ENCODE measurements at places on chromosomes 6 and 20. TPM values are rescaled to one million over a fixed set of nuclear protein-coding genes. Genes with fewer than 3 reads are reported as not detected.

- DNase-seq = no peak
- no peaks in the 10 kb centered on the region for H3K27me3 ChIP-seq
Measured at GRCh38 chr6:22091424-22091948, 205.3 kb downstream of the PRL start.

DNA sequence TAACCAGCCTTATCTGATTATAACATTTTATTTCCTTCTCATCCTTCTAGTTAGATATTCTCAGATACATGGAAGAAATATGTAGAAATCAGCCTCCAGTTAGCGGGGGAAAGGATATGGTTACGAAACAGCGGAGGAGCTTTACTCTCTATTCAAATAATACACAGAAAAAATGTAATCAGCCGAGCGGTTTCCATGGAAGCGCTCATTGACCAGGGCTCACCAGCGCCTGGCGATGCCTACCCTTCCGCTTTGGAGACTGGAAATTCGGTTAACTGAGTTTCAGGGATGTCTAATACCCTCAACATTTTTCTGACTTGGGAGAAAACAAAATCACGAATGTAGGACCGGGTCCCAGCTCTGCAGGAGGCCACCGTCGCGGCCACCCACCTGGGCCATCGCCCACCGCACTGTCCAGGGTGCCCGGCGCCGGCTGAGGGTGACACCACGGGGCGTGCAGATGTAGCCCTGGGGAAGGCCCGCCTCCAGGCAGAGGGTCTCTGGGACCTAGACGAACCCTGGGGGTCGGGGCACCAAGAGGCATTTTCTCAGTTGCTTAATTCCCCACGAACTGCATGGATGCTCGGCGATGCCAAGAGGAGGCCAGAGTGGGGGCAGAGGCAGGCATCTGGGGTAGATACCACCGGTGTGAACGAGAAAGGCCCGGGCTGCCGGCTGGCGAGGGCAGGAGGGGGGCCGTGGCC, 1.7 kb downstream of the PRR18 start:
- peaks cover 73% of the 10 kb centered on the region for H3K27me3 ChIP-seq
- H3K27ac ChIP-seq = no peak overlapping the region
- H3K4me1 ChIP-seq = peaks cover 19% of the 10 kb centered on the region
- peak overlapping the region; percentile 52 for H3K4me3 ChIP-seq
- H3K36me3 ChIP-seq = no peaks in the 10 kb centered on the region

DNA sequence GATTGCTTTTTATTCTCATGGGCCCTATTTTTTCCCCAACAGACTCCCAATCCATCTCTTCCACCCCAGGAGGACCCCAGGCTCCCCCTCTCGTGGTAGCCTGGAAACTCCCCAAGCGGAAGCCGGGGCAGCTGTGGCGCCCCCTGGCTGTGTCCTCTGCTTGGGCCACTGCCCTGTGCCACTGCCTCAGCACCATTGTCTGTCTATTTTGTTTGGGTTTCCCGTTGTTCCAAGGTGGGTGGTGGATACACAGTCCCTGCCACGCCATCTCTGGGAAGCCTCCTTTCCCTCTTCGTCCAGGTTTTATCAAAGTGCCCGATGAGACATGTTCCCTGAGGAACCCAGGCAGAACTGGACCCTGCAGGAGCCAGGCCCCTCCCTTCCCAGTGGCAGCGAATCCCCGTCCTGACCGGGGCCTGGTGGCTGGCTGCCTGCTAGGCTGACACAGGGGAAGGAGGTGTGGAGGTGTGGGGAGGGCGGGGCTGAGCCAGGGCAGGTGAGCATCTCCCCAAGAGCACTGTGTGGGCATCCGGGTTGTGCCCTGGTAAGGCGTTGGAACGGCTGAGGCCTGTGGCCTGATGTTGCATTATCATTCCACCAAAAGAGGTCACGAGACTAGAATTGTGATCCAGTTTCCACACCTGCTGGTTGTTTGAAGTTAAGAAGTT, 228.2 kb downstream of the CDH4 start:
- H3K27me3 ChIP-seq = no peaks in the 10 kb centered on the region
- H3K4me3 ChIP-seq = no peak overlapping the region
- H3K4me1 ChIP-seq = no peaks in the 10 kb centered on the region
- no peak for DNase-seq
- no peak overlapping the region for H3K27ac ChIP-seq

DNA sequence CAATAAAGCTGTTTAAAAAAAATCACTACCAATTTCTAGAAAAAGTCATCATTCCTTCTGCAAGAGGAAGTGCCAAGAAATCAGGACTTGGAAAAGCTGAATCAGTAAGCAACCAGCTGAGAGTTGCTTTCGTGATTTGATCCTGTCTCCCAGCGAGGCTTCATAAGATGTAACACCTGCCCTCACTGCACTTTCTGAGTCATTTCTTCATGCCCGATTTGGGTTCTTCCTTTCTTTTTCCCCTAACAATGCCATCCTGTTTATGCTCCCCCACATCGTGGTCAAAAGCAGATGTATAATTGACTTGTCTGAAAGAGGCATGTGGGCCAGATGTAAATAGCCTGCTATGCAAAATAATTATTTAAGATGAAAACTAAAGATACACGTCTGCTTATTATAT, 52.1 kb downstream of the RIPOR2 start:
- no peak overlapping the region for H3K4me3 ChIP-seq
- H3K27ac ChIP-seq = no peak overlapping the region
- H3K27me3 ChIP-seq = no peaks in the 10 kb centered on the region
- DNase-seq = no peak
- no peaks in the 10 kb centered on the region for H3K36me3 ChIP-seq

GRCh38 chr6:131277591-131277990, 142.3 kb downstream of the AKAP7 start:
- no peak overlapping the region for H3K27ac ChIP-seq
- H3K4me3 ChIP-seq = no peak overlapping the region
- no peaks in the 10 kb centered on the region for H3K4me1 ChIP-seq
- DNase-seq = no peak
- H3K27me3 ChIP-seq = no peaks in the 10 kb centered on the region

DNA sequence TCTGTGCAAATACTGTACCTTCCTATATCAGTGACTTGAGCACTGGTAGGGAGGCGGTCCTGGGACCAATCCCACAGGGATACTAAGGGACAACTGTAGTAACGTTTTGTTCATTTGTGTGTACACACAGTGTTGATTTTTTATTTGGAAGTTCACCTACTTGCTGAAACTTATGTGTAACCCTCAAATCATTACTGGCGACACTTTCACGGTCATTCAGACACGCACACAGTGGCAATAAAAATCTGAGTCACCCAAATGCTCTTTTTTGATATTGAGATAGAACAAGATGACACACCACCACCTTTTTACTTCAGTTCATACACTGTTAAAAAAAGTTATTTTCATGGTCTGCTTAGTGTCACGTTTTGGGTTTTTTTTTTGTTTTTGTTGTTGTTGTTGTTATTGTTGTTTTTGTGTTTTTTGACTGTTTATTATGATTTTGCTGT, 79.8 kb downstream of the QKI start:
- H3K36me3 ChIP-seq = no peaks in the 10 kb centered on the region
- DNase-seq = no peak
- no peak overlapping the region for H3K27ac ChIP-seq
- H3K4me3 ChIP-seq = no peak overlapping the region
- H3K4me1 ChIP-seq = peaks cover 55% of the 10 kb centered on the region

DNA sequence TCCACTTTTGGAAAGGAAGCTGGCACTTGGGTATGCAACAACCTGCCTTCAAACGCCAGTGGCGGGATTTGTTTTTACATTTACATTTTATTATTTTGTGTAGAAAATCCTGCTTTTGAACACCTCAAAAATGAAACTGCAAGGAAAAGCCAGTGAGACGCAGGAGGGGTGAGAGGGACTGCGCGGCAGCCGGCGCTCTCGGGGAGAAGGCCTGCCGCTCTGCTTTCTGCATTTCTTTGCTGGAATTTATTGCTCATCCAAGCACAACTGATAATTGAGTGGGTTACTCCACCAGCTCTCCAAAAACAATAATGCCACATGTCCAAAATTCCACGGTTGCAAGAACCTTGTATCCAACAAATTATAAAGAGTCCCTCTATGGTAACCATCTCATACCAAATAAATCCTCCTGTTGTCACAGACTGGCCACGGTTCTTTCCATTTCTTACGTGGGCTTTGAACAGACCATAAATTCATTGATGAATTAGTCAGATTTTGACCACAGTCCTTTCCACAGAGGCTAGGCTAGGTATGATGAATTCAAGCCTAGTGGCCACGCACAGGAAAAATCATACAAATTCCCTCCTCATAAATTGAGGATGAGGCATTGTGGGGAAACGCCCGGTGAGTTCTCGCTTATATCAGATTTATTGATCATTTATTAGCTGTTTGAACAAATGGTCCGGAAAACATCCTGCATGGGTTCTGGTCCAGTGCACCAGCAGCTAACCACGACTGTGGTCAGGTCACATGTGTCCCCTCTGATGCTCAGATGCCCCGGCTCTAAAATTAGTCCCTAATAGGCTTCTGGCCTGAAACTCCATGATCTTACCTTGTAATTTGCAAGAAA, 31.6 kb upstream of the FOXC1 start:
- no peak overlapping the region for H3K4me3 ChIP-seq
- H3K27ac ChIP-seq = no peak overlapping the region
- H3K4me1 ChIP-seq = peaks cover 22% of the 10 kb centered on the region

GRCh38 chr20:41261260-41261659, 56.3 kb downstream of the ZHX3 start:
- H3K27me3 ChIP-seq = no peaks in the 10 kb centered on the region
- H3K4me1 ChIP-seq = no peaks in the 10 kb centered on the region
- no peak for DNase-seq
- no peak overlapping the region for H3K4me3 ChIP-seq
- H3K36me3 ChIP-seq = peaks cover 7% of the 10 kb centered on the region

GRCh38 chr20:24275946-24276705, 193.3 kb upstream of the SYNDIG1 start:
- no peaks in the 10 kb centered on the region for H3K36me3 ChIP-seq
- no peak overlapping the region for H3K27ac ChIP-seq
- H3K27me3 ChIP-seq = no peaks in the 10 kb centered on the region
- no peaks in the 10 kb centered on the region for H3K4me1 ChIP-seq

DNA sequence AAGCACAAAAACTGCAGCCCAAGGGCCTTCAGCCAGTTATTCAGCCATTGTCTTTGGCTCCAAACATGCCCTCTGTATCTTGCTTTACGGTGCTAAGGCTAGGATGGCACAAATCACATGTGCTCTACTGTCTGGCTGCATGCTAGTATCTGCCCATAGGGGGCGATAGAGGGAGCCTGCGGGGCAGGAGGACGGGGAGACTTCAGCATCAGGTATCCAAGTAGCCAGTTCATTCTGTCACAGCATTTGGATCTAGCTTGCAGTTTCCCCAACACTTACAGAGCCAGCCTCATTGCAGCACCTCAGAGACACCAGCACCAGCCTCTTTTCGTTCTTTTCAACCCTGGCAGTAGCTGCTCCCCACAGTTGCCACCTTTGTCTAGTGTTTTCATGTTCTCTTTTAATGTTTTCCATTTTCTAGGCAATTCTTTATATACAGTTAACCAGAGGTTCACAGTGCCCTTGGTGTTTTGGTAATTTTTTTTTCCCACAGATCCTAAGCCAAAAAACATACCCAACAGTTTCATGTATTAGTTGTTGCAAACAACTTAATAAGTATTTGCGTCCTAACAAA, 705.9 kb downstream of the PTPRT start:
- no peaks in the 10 kb centered on the region for H3K4me1 ChIP-seq
- H3K27me3 ChIP-seq = no peaks in the 10 kb centered on the region
- H3K4me3 ChIP-seq = no peak overlapping the region
- H3K36me3 ChIP-seq = no peaks in the 10 kb centered on the region

The RNF182 gene
- 0.28 TPM for total RNA-seq

DNA sequence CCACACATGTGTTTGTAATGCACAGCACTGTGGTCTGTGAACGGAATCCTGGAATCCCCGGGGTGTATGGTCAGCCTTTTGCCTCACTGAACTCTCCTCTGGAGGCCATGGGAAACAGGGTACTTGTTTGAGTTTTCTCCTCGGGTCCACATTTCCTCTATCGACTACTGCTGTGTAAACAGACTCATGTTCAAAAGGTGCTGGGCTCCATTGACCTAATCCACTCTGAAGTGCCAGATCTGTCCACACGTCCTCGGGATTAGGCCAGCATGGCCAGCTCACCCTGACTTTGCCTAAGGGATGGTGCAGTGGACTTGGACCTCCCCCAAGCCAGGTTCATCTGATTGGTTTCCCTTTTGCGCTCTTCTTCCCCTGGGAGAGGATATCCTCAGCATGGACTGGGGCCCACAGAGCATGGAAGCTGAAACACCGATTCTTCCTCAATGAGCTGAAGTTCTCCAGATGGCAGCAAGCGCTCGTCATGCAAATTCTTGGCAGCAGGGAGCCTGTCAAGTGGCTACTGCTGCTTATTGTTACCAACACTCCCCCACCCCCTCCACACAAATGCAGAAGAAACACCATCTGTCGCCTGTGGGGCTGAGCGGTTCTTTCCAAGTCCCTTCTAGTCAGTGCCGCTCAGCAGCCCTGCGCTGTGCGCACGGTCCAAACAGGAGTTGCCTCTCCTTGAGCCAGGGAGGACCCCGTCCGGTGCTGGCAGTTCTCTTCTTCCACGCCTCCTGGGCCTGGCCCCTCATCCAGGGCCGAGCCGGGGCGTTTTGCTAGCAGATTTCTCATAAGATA, 292.6 kb upstream of the MARCKS start:
- peak overlapping the region; percentile 76 for H3K27ac ChIP-seq
- no peaks in the 10 kb centered on the region for H3K36me3 ChIP-seq
- peak overlapping the region; percentile 39 for H3K4me3 ChIP-seq
- H3K27me3 ChIP-seq = no peaks in the 10 kb centered on the region

GRCh38 chr6:158791274-158791855, 27.8 kb downstream of the EZR start:
- DNase-seq = no peak
- H3K4me1 ChIP-seq = no peaks in the 10 kb centered on the region
- H3K27ac ChIP-seq = no peak overlapping the region

The ERVFRD-1 gene
- not detected for total RNA-seq

The DTD1 gene
- total RNA-seq = 22.1 TPM

DNA sequence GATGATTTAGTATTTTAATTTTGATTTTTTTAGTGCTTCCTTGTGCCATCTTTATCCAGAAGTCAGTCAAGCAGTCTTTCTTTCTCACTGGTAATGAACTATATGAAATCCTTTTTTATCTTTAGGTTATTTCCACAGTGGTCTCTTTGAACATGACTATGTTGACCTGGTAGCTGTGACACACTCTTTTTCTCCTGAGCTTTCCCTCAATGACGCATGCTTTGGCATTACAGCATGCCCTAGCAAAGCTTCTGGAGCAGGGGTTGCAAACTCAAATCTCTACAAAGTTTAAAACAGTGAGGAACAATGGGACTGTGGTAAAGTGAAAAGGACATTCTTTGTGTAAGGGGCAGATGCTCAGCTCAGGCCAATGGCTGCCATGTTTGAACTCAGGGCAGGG, 4.5 kb upstream of the PLAGL1 start:
- no peak for DNase-seq
- H3K27me3 ChIP-seq = no peaks in the 10 kb centered on the region
- no peak overlapping the region for H3K27ac ChIP-seq
- no peaks in the 10 kb centered on the region for H3K36me3 ChIP-seq
- no peaks in the 10 kb centered on the region for H3K4me1 ChIP-seq

The BPIFB1 gene
- not detected for total RNA-seq

GRCh38 chr20:37386505-37387251, 40.7 kb downstream of the SRC start:
- DNase-seq = peak; percentile 61
- H3K4me3 ChIP-seq = no peak overlapping the region
- no peak overlapping the region for H3K27ac ChIP-seq
- peaks cover 43% of the 10 kb centered on the region for H3K36me3 ChIP-seq
- H3K4me1 ChIP-seq = peaks cover 18% of the 10 kb centered on the region

The NQO2 gene
- 32.0 TPM for total RNA-seq
